GM23248 (cell line): ENCODE measurements at places on chromosomes 6 and 20.
A peak's percentile ranks its signal among the peaks of the same experiment; 100 is the strongest.

GRCh38 chr20:56208121-56208520 is 40.4 kb upstream of the MC3R start:
- H3K27ac ChIP-seq, result no peak overlapping the region
- DNase-seq, result no peak
- no peak overlapping the region for H3K4me3 ChIP-seq
- no peaks in the 10 kb centered on the region for H3K36me3 ChIP-seq
- no peaks in the 10 kb centered on the region for H3K4me1 ChIP-seq

- peaks cover 25% of the 10 kb centered on the region for H3K27me3 ChIP-seq
- no peak overlapping the region for H3K27ac ChIP-seq
- peak; percentile 15 for DNase-seq
- no peaks in the 10 kb centered on the region for H3K36me3 ChIP-seq
- no peaks in the 10 kb centered on the region for H3K4me1 ChIP-seq
These were observed 3.1 kb downstream of the HS3ST5 start for GRCh38 chr6:114339706-114340105.

DNA sequence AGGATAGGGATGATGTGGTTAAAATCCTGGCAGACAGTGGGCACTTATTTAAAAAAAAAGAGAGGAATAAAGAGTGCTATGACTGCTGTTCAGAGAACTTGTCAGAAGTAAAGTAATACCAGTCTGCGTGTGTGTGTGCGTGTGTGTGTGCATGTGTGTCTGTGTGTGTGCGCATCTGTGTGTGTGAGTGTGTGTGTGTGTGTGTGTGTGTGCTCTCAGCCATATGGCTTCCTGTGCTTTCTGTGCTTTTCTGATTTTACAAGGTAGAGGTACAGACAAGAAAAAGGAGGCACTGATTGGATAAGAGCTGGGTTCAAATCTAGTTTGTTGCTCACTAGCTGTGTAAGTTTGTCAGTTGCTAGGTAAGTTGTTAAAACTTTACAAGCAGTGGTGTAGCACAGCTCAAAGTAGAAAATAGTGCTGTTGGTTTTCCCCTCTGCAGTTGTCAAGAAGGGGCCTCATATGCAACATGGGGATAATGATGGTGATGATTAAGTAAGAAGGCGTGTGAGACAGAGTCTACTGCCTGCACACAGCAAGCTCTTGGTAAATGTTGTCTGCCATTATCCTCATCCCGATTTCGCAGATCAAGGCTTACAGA is 155.3 kb upstream of the ZNF217 start:
- H3K27ac ChIP-seq, result peak overlapping the region; percentile 25; the same call in 1 of the 2 replicates
- H3K36me3 ChIP-seq, result no peaks in the 10 kb centered on the region
- DNase-seq, result peak; percentile 62
- peaks cover 32% of the 10 kb centered on the region for H3K4me1 ChIP-seq
- H3K27me3 ChIP-seq, result no peaks in the 10 kb centered on the region
- H3K4me3 ChIP-seq, result no peak overlapping the region

GRCh38 chr6:16623029-16623653 is 138.1 kb downstream of the ATXN1 start:
- DNase-seq, result peak; percentile 32
- H3K36me3 ChIP-seq, result no peaks in the 10 kb centered on the region
- no peak overlapping the region for H3K4me3 ChIP-seq
- H3K27me3 ChIP-seq, result no peaks in the 10 kb centered on the region
- peaks cover 14% of the 10 kb centered on the region; the same call in 1 of the 2 replicates for H3K4me1 ChIP-seq

GRCh38 chr6:47437592-47437991 is 40.0 kb upstream of the CD2AP start:
- no peaks in the 10 kb centered on the region for H3K36me3 ChIP-seq
- DNase-seq, result no peak
- H3K27me3 ChIP-seq, result peaks cover 13% of the 10 kb centered on the region
- H3K27ac ChIP-seq, result no peak overlapping the region
- no peak overlapping the region for H3K4me3 ChIP-seq

DNA sequence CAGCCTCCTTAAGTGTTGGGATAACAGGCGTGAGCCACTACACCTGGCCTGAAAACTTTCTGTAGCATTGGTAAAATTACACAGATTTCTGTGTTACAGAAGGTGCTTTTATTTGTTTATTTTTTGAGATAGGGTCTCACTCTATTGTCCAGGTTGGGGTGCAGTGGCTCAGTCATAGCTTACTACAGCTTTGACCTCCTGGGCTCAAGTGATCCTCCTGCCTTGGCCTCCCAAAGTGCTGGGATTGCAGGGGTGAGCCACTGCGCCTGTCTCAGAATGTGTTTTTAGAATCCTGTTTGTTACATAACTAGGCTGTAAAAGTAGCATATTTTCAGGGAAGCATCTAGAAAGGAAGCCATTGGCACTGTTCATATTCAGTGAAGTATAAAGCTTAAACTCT is 16.9 kb upstream of the BLTP3A start:
- peaks cover 10% of the 10 kb centered on the region; the same call in 1 of the 2 replicates for H3K4me1 ChIP-seq
- H3K36me3 ChIP-seq, result peaks cover 24% of the 10 kb centered on the region
- H3K27ac ChIP-seq, result no peak overlapping the region
- no peak overlapping the region for H3K4me3 ChIP-seq
- H3K27me3 ChIP-seq, result no peaks in the 10 kb centered on the region
- DNase-seq, result no peak

DNA sequence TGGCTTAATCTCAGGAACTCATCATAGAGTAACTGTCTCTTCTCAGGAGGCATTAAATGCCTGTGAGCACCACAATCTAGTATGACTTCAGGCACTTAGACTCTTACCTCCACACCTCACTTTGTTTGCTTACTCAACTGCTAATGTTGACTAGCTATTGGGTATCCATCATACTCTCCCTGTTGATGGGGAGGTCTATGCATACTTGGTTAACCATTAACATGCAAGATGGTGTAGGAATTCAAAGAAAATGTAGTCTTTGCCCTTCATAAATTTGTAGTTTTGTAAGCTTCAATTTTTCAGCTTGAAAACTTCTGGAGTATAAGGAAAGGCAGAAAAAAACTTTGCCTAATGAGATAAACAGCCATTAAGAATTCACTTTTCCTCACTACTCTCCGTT is 501.0 kb upstream of the MARCKS start:
- no peak for DNase-seq
- no peaks in the 10 kb centered on the region for H3K36me3 ChIP-seq
- no peak overlapping the region for H3K4me3 ChIP-seq
- peaks cover 55% of the 10 kb centered on the region for H3K4me1 ChIP-seq

GRCh38 chr6:148559848-148560433 is 186.9 kb upstream of the UST start:
- H3K4me3 ChIP-seq, result peak overlapping the region; percentile 72
- DNase-seq, result peak; percentile 84
- no peaks in the 10 kb centered on the region for H3K27me3 ChIP-seq
- H3K4me1 ChIP-seq, result peaks cover 6% of the 10 kb centered on the region
- H3K36me3 ChIP-seq, result no peaks in the 10 kb centered on the region

GRCh38 chr20:47455133-47456040 is 46.3 kb upstream of the NCOA3 start:
- no peaks in the 10 kb centered on the region for H3K36me3 ChIP-seq
- H3K27me3 ChIP-seq, result no peaks in the 10 kb centered on the region
- no peak overlapping the region for H3K27ac ChIP-seq

GRCh38 chr6:133816171-133816570 is 72.7 kb upstream of the TCF21 start:
- H3K27ac ChIP-seq, result no peak overlapping the region
- DNase-seq, result no peak
- H3K27me3 ChIP-seq, result no peaks in the 10 kb centered on the region
- H3K4me3 ChIP-seq, result no peak overlapping the region
- no peaks in the 10 kb centered on the region for H3K36me3 ChIP-seq

GRCh38 chr6:53624502-53624901 is 41.1 kb downstream of the KLHL31 start:
- 0 out of 2 replicates have a peak, but pooled peaks cover 11% of the 10 kb centered on the region for H3K4me1 ChIP-seq
- peaks cover 15% of the 10 kb centered on the region; the same call in 1 of the 2 replicates for H3K27me3 ChIP-seq
- no peak for DNase-seq
- H3K4me3 ChIP-seq, result no peak overlapping the region
- no peaks in the 10 kb centered on the region for H3K36me3 ChIP-seq
- H3K27ac ChIP-seq, result no peak overlapping the region

DNA sequence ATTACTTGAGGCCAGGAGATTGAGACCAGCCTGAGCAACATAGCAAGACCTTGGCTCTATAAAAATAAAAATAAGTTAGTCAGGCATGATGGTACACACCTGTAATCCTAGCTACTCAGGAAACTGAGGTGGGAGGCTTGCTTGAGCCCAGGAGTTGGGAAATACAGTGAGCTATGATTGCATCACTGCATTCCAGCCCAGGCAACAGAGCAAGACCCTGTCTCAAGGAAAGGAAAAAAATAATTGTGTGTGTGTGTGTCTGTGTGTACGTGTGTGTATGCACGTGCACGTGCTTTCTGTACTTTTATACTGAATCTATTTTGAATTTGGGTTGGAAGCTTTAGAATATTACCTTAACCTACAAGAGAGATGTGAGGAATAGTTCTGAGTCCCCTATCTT is 58.9 kb downstream of the KIZ start:
- peaks cover 34% of the 10 kb centered on the region for H3K4me1 ChIP-seq
- DNase-seq, result peak; percentile 24
- peak overlapping the region; percentile 96; the same call in 1 of the 2 replicates for H3K27ac ChIP-seq
- H3K36me3 ChIP-seq, result no peaks in the 10 kb centered on the region
- no peak overlapping the region for H3K4me3 ChIP-seq
- no peaks in the 10 kb centered on the region for H3K27me3 ChIP-seq

DNA sequence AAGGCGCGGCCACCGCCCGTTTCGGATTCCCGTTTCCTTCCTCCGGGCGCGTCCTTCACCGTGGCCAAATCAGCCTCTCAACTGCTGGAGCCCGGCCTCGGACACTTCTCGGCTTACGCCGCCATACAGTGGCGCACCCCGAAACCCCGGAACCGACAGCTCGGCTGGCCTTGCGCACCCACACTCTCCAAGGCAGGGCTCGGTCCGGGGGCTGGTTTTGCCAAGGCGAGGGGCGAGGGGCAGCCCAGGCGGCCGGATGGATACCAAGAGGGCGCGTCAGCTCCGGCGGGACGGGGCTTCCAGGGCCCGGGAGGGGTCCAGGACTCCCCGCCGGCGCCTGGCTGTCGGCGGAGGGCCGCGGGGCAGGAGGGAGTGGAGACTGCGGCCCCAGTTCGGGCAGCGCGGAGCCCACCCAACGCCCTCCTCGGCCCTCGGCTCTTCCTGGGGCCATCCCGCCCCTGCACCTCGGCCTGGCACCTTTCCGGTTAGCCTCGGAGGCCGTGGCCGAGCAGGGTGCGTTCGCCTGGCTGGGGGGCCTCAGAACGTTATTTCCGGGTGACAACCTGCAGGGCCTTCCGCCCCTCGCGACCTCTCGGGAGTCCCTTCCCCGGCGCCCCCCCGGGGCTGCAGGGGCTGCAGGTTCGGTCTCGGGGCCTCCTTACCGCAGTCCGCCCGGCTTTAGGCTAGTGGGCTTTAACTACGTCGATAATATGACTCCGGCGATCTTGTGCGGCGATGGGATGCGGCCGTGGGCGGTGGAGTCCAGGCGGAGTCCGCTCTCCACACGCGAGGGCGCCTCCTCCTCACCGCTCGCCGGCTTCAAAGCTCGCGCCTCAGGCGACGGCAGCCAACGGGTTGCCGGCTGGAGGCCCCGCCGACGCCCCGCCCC is 697 bp upstream of the CEP43 start:
- H3K36me3 ChIP-seq, result 0 out of 2 replicates have a peak, but pooled peaks cover 5% of the 10 kb centered on the region
- DNase-seq, result peak; percentile 63
- no peaks in the 10 kb centered on the region for H3K27me3 ChIP-seq
- H3K4me1 ChIP-seq, result peaks cover 8% of the 10 kb centered on the region; the same call in 1 of the 2 replicates
- peak overlapping the region; percentile 89 for H3K4me3 ChIP-seq

GRCh38 chr6:33685411-33686224 is 25.9 kb downstream of the UQCC2 start:
- H3K4me1 ChIP-seq, result peaks cover 4% of the 10 kb centered on the region; the same call in 1 of the 2 replicates
- H3K27ac ChIP-seq, result no peak overlapping the region
- H3K4me3 ChIP-seq, result no peak overlapping the region
- H3K36me3 ChIP-seq, result no peaks in the 10 kb centered on the region; the same call in 1 of the 2 replicates
- H3K27me3 ChIP-seq, result no peaks in the 10 kb centered on the region

DNA sequence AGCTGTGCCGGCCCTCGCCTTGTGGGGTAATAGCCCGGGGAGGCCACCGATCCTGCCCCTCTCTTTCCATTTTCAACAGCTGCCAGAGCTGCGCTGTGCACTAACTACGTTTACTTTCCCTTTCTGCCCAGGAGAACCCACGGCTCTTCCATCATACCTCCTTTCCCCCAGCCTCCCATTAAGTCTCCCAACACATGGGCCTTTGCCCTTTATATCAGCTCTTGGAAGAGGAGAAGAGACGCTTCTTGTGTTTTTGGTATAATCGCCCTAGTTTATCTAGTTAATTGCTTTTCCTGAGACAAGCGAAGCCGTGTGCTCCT is 637 bp downstream of the UBR2 start:
- H3K36me3 ChIP-seq, result no peaks in the 10 kb centered on the region
- H3K4me1 ChIP-seq, result peaks cover 14% of the 10 kb centered on the region
- peak overlapping the region; percentile 94 for H3K27ac ChIP-seq
- no peak for DNase-seq
- H3K27me3 ChIP-seq, result no peaks in the 10 kb centered on the region
